ENCODE measurements at places on chromosomes 13 and 19.

DNA sequence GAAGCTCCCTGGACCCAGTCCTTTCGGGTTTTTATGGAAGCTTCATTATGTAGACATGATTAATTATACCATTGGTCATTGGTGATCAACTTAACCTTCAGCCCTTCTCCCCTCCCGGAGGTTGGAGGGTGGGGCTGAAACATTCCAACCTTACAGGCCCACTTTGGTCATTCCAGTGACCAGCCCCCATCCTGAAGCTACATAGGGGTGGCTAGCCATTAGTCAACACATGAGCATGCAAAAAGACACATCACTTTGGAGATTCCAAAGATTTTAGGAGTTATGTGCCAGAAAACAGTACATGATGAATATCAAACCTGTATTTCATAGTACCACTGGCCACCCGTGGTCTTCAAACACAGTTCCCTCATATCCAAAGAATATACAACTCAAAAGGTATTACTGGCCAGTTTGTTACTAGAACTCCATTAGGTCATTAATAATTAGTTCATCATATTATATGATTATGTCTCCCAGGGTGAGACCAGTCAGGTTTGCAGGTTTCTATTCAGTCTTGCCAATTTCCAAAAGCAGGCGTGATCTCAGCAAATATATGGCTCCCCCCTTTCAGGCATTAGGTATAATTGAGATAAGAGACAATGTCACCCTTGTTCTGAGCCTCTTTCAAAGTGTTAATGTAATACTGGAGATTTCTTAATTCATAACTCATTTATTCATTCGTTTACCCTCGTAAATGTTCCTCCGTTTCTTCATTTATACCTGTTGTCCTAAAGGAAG lies 11.1 kb downstream of the PPP5C start:
- DNase-seq = no peak

GRCh38 chr19:1312767-1313694 lies 27.4 kb downstream of the EFNA2 start:
- DNase-seq = no peak

- no peak for DNase-seq
Measured at GRCh38 chr13:109113427-109113826, 484.0 kb downstream of the MYO16 start.

DNA sequence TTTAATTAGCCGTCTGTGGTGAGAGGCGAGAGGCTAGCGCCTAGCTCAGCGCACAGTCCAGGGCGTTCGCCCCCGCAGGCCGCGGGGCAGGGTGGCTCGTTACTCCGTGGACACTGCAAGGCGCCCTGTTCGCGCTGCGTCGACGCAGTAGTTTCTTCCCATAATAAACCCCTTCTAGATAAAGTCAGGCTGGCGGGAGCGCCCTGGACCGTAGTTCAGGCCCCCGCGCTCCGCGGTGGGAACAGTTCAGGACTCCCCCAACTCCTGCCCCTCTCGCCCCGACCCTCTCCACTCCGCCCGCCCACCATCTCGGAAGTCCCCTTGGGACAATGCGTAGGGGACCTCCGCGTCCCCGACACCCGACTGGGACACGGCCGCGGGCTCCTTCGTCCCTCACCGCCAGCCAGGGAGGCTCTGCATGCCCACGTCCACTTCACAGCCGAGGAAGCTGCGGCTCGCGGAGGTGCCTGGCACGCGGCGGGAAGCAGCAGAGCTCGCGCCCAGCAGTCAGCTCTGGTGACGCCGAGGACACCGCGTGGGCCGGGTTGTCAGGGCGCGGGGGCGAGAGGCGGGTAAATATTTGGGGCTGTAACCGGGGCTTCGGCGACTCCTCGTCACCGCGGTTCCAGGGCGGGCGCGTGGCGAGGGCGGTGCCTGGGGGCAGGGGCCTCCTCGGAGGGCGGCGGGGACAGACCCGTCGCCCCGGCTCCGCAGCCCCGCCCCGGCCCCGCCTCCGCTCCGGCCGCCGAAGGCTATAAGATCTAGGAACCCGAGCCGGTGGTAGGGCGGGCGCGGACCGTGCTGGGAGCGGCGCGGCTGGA lies at the start of gene RGCC:
Gene RGCC (plus strand): TSS at position 783 of the 821 bp plus-strand sequence. CDS start 158 bp downstream, outside the sequence.
- peak; percentile 84 for DNase-seq

GRCh38 chr19:8577247-8577646 lies at the start of gene MYO1F:
TSS of gene MYO1F (minus strand) at chr19:8577442. CDS start at chr19:8577309, 133 bp downstream.
- DNase-seq = peak; percentile 58

DNA sequence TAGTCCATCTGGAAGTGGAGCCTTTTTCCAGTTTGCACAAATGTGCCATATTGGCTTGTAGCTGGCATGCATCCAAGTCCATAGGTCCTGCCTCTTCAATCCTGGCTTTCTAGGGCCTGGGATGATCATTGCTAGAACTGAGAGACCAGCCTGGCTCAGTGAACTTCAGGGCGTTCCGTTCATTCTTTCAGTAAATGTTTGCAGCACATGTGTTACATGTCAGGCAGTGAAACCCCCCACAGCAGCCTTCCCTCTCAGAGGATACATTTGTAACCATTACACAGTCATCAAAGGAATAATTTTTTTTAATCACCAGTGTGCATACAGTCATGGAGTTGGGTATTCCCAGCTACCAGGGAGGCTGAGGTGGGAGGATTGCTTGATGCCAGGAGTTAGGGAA lies 9.7 kb downstream of the FUT2 start:
- DNase-seq = no peak

DNA sequence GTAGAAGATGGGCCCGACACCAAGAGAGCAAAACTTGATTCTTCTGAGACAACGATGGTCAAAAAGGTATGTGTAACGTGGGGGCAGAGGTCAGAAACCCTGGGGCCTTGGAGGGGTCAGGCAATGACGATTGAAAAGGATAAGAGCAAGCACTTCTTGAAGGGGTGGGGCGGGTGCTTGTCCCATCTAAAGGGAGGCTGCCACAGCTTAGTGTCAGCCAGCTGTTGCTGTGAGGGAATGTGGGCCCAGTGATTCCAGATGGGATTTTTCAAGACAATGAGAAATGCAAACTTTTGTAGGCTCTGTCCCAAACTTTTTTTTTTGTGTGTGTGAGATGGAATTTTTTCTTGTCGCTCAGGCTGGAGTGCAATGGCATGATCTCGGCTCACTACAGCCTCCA lies 24.5 kb downstream of the SAE1 start:
- DNase-seq = no peak

DNA sequence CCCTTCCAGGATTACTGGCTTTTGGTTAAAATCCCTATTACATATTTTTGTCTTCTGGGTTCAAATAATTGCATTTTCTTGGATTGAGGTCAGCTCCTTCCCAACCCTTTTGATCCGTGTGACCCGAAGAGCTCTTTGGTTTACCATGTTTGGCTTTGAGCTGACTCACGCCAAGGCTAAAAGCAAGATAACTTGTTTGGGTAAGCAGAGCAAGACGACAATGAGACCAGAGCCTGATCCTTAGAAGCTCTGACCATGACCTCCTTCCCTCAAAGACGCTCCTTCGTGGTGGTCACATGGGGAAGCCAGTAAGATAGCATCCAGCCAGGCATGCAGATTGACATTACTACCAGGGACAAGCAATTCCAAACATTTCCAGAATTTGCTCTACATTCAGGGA lies 153.8 kb downstream of the DCT start:
- no peak for DNase-seq

DNA sequence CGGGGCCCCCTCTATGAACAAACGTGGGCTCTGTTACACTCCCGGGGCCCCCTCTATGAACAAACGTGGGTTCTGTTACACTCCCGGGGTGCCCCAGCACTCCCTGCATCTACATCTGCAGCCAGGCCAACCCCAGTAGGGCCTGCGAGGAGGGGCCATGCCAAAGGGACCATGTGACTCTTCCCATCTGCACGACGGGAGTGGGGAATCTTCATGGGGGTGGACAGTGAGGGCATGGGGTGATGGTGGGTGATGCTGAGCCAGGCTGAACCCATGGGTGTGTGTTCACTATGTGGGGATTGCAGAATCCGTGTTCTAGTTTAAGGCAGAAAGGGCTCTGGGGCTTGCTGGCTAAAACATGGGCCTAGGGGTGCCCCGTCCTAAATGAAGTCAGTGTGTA lies 69.9 kb upstream of the ARHGEF7 start:
- no peak for DNase-seq

DNA sequence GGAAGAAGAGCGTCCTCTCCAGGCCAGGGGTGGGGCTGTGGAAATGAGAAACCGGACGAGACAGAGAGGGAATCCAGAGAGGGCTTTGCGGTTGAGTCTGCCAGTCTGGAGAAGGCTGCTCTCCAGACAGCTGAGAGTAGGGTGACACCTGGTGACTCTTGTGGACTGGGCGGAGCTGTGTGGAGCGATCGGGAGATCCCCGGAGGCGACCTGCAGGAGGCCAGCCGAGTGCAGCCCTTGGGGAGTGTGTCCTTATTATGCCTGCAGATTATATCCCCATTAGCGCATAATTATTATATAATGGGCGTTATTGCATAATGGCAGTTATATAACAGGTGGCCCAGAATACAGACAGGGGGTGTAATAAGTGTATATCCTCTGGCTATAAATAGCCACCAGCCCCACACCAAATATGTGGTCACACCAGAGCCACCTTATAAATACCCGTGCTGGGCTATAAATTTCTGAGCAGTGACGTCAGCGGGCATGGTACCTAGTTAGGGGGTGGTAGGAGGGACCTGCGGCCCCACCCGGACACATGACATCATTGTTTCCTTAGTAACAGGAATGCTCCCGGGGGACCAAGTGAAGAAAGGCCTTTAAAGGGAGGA lies 41.2 kb downstream of the NFIX start:
- no peak for DNase-seq

DNA sequence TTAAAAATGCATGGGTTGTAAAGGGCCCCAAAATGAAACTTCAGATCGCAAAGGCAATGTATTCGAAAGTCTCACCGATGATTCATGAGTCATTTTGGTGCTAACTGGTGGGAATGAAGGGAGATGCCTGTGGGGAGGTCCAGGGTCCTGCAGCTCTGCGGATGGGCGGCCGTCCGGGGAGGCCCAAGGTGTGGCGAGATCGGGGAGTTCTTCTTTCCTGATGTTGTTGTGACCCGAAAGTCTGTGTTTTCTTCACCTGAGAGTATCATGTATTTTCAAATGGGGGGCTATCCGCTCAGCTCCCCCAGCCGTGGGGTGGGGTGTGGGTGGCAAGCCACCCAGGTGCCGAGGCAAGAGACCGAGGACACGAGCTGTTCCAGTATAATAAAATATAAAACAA lies 36.5 kb downstream of the TFDP1 start:
- no peak for DNase-seq

GRCh38 chr19:45059258-45059965 lies 16.9 kb downstream of the ZNF296 start:
- peak; percentile 85 for DNase-seq

DNA sequence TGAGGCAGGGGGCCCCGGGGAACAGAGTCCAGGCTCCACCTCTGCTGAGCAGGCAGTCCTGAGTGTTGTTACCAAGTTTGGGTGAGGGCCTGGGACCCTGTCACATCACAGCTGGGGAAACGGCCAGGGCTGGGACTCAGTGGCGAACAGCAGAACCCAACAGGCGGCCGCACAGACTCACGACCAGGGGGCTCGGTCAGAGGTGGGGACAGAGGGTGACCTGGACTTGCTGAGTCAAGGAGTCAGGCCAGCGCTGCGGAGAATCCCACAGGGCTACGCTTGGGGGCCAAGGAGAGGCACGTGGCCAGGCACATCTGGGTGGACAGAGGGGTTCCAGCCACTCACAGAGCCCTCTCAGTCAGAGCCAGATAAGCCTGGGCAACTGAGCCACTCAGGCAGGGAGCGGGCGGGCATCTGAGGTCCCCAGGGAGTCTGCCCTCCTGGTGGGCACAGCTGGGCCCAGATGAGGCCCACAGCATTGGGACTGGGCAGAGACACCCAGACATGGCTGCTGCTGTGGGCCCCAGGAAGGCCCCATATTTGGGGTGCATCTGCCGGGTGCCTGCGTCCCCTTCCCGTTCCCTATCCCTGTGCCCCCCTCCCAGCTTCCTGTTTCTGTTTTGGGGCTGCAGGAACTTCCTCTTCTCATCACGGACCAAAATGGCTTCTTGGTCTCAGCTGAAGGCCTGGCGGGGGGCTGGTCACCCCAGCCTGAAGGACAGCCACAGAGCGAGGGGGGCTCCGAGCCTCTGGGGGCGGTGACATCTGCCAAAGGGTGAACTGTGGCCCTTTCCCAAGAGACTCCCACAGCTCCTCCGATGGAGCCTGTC lies 34.0 kb downstream of the CEBPA start:
- DNase-seq = no peak

DNA sequence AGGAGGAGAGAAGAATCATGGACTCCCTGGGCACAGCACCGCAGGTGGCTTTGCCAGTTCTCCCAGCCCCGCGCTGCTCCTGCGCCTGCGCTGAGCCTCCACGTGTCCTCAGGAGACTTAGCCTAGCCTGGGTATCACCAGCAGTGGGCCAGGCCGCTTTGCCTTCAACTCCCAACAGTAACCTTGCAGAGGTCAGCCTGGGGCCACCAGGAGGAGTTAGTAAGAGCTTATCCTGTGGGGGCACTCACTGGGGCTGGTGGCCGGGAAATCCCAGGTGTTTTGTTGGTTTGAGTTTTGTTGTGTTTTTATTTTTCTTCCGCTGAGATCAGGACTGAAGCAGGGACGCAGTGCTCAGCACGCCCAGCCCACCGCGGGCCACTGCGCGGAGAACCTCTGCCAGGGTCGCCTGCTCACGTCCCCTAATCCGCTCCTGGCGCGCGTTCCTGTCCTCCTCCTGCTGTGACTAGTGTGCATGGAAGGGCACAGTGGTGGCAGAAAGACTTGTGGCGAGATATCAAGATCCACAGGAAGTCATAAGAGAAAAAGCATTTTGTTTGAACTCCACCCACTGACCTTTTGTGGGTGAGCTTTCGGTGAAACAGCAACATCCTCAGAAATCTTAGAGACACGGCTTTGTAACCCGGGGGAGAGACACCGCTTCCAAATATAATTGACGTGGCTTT lies 207.4 kb upstream of the RFC3 start:
- peak; percentile 36 for DNase-seq

DNA sequence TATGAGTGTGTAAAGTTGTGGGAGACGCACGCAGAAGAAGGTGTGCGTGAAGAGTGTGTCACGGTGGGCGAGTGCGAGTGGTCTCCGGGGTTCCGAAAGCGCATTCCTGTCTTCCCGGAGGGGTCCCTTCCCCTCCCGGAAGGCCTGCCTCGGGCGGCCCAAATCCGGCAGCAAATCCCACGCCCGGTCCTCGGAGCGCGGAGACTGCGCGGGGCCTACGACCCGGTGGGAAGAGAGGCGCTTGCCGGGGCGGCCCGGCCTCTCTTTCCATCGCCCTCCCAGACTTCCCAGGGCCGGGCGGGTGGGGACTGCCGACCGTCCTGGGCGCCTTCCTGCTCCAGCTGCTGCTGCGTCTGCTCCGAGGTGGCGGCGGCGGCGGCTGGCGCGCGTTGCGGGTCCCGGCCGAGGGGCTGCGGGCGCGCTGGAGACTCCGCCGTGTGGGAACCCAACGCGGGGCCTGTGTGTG lies 2.1 kb downstream of the ZIC5 start:
- no peak for DNase-seq
